ENCODE measurements at places on chromosomes 4 and X.

DNA sequence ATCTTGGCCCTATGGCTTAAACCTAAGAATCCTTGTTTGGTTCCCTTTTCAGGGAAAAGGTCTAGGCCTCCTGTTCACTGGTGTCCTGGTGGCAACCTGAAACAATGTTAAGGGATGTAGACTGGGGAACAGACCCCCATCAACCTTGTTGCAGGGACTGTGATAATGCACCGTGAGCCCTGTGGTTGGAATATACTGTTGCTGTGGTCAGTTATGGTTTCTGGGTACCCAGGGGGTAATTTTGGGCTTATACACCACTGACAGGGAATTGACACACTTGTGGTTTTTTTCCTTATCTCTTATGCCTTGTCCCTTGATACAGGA, 64.0 kb upstream of the WDR1 start:
- DNase-seq, result no peak

DNA sequence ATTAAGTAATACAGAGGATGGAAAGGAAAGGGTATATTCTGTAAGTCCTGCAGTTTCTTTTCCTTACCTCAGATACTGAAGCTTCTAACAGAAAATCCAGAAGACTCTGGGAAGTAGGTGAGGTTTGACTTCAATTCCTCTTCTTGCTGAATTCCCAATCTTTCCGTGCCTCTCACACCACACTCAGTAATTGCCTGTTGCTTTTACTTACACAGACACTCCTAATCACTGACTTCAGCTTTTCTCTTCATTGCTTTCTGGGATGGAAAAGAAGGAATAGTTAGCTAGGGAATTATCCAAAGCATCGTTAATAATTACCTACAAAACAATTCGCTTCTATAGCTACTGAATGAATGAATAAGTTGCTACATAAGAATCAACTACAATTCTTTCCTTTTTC, 163.6 kb downstream of the FBXO8 start:
- DNase-seq, result no peak

GRCh38 chrX:129659861-129660260, 5.1 kb upstream of the APLN start:
- no peak for DNase-seq

- no peak for DNase-seq
These were observed 77.7 kb downstream of the PDK3 start for GRCh38 chrX:24542756-24543155.

DNA sequence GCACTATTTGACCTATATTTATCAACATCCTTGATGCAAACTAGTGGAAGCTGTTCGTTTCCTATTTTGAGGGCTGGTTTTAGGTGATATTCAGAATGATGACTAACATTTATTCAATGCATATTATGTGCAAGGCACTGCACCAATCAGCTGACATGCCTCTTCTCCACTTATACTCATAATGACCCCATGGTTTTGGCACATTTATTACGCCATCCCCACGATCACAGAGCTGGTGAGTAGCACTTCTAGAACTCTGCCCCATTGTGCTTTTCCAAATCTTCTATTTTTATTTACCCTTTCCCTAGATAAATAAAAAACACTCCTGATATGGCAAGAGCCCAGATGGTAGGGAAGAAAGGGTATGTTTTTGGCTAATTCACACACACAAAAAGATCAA, 13.1 kb downstream of the SCML1 start:
- DNase-seq, result no peak

GRCh38 chrX:141609111-141609510, 19.6 kb downstream of the SPANXA2 start:
- no peak for DNase-seq

DNA sequence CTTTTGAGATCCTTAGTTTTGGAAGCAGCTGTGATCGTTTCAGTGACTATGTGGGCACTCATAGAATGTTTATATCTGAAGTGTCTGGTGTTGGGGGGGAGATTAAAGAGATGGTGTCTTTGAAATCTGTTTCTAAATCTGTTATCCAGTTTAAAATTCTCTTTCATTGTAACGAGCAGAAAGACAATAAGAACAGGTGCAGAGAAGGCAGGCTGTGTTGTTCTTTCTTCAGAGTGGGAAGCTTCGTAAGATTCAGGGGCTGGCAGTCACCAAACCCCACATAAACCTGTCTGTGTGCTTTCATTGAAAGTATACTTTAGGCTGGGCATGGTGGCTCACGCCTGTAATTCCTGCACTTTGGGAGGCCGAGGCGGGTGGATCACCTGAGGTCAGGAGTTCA, 16.3 kb upstream of the DHRSX start:
- no peak for DNase-seq

- DNase-seq, result no peak
These were observed 195.0 kb upstream of the S100G start for GRCh38 chrX:16454926-16455325.

DNA sequence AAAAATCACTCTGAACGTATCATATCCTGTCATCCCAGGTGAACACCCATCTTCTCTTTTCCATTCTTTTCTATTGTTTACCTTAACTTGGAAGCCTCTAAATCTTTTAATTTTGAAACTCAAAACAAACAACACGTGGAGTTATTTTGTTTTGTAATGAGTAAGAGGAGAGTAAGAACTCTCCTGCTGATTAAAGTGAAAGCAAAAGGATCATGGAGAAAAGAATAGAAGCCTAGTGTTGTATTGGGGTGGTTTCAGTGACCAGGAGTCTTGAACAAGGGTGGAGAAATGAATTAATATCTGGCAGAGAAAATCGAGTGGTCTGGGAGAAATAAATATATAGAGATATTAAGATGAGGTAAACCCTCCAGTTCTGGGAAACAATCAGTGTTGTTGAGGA, 237.4 kb upstream of the UGT8 start:
- no peak for DNase-seq

DNA sequence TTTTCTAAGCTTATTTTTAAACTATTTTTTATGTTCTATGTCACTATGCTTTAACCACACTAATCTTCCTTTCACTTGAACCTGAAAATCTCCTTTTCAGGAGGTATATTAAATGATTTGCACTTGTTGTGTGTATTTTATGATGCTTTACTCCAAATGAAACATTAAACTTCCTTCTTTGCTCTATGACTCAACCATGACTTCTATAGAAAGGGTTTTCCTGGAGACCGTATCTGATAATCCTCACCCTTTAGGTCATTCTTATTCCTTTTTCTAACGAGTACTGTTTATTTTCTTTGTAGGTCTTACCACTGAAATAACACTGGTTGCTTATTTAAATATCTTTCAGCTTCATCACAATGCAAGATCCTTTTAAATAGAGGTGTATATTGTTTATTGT, 1163.2 kb downstream of the PCDH18 start:
- DNase-seq, result no peak

DNA sequence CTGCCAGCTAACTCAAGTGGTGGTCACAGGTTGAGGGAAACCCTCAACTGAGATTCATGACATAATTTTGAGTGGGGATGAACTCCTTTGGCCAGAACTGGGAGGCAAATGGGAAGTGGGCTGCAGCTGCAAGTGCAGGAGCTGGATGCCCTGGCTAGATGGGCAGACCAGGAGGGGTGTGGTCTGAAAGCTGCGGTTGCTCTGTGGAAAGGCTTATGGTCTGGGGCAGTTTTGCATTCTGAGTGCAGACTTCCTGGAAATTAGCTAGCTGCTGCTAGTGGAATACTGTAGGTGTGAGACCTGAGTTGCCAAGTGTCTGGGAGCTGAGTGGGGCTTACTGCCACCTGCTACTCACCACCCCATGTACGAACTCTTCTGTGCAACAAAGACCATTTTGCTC, 52.1 kb upstream of the NAP1L2 start:
- no peak for DNase-seq

DNA sequence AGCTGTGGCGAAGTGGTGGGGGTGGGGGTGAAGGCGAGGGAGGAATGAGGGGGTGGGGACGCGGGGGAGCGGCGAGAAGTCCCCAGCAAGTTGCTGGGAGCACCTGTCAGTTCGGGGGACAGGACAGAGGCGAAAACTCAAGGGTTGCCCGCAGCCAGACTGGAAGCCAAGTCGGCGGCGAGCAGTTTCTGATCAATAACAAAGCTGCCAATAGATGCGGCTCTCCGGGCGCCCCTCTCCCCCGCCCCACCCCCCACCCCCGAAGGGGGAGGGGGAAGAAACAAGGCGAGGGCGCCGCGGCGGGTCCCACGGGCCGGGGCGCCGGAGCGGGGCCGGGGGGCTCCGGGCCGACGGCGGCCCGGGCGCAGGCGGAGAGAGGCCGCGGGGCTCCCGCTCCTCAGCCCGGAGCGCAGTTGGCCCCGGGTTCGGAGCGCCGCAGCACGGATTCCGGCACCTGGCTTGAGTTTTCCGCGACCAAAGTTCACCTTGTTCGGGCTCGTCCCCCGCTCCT, 379 bp downstream of the PDGFC start:
- peak; percentile 64 for DNase-seq
